ENCODE measurements at places on chromosomes 3 and 15.

DNA sequence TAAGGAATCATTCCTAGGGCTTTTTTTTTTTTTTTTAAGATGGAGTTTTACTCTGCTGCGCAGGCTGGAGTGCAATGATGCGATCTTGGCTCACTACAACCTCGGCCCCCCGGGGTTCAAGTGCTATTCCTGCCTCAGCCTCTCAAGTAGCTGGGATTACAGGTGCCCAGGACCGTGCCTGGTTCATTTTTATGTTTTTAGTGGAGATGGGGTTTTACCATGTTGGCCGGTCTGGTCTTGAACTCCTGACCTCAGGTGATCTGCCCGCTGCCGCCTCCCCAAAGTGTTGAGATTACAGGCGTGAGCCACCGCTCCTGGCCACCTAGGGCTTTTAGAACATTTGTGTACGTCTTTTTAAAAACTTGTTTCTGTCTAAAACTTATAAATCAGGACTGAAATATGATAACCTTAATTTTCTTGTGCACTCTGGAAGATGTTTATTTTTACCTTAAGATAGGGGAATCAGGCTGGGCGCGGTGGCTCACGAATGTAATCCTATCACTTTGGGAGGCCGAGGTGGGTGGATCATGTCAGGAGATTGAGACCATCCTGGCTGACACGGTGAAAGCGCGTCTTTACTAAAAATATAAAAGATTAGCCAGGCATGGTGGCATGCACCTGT lies 21.8 kb downstream of the PIAS1 start:
- DNase-seq = no peak

DNA sequence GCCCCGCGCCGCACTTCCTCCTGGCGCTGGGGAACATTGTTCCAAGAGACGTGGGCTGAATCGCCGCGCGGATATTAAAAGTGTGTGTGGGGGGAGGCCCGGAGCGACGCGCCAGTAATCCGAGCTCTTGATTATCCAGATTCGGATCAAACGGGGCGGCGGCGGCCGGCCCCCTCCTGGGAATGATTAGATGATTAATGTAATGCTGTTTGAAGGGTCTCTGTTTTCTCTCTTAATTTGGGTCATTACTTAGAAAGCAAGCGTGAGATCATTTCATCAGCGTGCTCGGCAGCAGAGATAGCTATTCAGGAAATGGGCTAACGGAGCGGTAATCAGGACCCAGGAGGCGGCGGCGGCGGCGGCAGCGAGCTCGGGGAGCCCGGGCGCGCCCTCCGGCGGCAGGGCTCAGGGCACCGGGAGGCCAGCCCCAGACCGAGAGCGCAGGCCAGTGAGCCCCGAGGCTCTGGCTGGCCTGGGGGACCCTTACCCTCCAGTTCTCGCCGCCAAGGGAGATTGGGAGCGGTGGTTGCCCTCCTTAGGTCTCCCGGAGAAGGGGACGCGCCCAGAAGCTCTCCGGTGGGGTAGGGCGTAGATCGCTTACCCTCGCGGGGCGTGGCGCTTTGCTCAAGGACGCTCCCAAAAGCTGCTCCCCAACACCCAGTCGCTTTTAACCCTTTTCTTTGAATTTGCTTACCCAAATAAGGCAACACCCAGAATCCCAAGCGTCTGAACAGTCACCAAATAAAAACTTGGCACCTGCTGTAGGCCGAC lies 4.5 kb downstream of the FEZF2 start:
- DNase-seq = no peak

DNA sequence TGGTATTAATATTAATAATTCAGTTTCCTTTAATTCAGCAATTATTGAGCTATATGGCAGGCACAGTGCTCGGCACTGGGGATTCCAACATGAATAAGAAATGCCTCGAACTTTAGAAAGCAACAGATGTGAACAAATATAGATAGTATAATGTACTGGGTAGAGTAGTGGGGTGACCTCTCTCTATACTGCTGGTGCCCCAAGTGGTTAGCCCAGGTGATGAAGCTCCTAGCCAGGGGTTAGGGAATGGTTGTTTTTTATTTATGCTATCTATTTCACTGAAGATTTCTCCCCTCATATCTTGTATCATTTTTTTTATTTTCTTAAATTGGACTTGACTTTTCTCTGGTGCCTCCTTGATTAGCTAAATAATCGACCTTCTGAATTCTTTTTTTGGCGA lies 62.1 kb downstream of the BHLHE40 start:
- DNase-seq = no peak

GRCh38 chr3:115741650-115742049 lies 118.3 kb downstream of the GAP43 start:
- no peak for DNase-seq

- no peak for DNase-seq
Measured at GRCh38 chr3:45646051-45646585, 43.1 kb upstream of the SACM1L start.

GRCh38 chr3:65714134-65714533 lies 324.6 kb downstream of the MAGI1 start:
- no peak for DNase-seq
